ENCODE measurements at places on chromosomes 4 and X.

GRCh38 chr4:1775731-1776500 lies 17.2 kb upstream of the FGFR3 start:
- no peak for DNase-seq

DNA sequence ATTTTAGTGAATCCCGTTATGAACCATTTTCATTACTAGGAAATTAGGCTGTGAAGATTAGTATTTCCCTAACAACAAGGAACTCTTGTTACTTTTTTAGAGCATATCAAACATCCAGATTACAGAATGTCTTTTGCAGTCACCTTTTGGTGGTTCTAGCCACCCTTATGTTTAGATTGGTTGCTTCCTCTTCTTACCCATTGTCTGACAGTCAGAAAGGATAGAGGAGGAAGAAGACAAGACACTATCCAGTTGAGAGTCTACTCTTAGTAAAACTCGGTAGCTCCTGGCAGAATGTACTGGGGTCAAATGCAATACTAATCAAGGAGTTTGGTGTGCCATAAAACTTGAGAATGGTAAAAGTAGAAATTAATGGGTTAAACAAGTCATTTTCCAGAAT lies 1.6 kb upstream of the GUCY1A1 start:
- no peak for DNase-seq

DNA sequence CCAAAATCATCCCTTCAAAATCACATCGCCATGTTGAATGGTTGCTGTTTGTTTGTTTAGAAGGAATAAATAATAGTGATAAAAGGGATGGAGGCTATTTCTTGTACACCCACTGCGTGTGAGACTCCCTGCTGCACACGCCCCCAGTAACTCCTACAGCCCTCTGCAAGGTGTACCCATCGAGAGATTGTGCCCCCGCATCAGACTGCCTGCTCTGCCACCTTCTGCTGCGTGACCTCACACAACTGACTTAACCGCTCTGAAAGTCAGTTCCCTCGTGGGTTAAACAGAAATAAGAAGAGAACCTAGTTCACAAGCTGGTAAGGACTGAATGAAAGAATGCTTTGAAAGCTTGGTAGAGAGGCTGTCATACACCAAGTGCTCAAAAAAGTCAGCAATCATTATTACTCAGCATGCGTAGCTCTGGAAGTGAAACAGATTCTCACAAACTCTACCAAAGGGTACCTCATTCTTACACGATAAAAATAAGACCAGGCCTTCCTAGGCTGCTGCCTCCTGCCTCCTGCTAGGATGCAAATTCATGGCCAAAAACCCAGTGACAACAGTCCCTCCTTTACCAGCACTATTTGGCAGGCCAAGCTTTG lies 147.1 kb downstream of the CPEB2 start:
- no peak for DNase-seq

- DNase-seq: no peak
These were observed 419 bp upstream of the RPGR start for GRCh38 chrX:38327775-38328081.

GRCh38 chr4:87425711-87426110 lies 3.3 kb downstream of the NUDT9 start:
- peak; percentile 41 for DNase-seq

DNA sequence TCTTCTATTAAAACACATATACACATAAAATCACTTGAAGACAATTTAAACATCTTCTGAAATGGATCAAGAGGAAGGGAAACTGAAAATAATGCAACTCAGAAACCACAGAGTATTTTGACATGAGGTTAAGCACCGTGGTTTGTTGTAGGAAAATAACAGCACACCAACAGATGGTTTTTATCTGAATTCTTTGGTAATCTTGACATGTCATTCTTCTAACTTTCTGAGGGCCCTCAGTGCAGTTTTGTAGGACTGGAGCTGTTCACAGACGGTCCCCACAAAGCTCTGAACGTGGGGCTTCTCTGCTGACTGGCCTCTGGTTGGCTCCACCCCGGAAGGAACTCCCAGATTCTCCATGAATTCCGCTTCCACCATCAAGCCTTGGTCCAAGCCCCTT lies 16.0 kb upstream of the TLR8 start:
- DNase-seq: no peak

GRCh38 chr4:107801766-107802211 lies 22.9 kb upstream of the SGMS2 start:
- DNase-seq: no peak

- no peak for DNase-seq
These were observed 73.8 kb downstream of the TACR3 start for GRCh38 chr4:103645991-103646390.

GRCh38 chrX:67700602-67701001 lies 156.8 kb downstream of the AR start:
- peak; percentile 3 for DNase-seq

GRCh38 chr4:13940921-13941320 lies 313.4 kb upstream of the BOD1L1 start:
- DNase-seq: no peak

DNA sequence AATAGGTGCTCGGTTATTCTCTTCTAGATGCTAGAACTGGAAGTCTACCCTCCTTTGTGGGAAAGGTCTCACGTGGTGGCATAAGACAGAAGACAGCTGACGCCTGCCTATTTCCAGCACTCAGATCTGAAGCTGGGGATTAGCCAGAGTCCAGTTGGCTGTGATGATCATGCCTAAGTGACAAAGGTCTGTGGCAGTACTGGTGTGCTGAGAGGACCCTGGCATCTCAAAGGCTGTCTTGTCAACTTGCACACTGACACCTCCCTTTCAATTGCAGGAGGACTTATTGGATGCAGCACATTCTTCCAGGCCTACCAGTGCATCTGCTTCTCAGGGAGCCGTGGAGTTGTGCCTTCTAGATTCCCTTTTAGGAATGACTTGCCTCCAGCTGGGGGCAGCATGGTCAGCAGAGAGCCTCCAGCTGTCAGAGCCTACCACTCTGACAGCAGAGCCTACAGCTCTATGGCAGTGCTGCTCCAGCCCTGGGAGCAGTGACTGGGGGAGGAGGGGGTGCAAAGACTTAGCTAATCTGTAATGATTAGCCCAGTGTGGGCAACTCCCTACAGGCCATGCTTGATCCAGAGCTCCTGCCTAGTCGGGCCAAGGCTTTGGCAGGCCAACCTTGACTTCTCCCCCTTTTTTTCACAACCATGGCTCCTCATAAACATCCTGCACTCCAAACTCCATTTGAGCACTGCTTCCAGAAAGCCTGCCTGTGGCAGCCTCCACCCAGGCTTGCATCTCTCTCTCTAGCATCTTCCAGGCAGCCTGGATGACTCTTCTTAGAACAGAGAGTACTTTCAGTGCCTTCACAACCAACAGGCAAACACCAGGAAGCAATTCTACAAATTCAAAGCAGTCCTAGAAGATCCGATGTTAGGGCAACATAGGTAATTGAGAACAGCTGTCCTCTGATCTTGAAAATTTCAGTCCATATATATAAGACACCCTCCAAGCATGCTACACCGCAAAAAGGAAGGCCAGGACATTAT lies 13.8 kb upstream of the FGFBP2 start:
- DNase-seq: no peak

DNA sequence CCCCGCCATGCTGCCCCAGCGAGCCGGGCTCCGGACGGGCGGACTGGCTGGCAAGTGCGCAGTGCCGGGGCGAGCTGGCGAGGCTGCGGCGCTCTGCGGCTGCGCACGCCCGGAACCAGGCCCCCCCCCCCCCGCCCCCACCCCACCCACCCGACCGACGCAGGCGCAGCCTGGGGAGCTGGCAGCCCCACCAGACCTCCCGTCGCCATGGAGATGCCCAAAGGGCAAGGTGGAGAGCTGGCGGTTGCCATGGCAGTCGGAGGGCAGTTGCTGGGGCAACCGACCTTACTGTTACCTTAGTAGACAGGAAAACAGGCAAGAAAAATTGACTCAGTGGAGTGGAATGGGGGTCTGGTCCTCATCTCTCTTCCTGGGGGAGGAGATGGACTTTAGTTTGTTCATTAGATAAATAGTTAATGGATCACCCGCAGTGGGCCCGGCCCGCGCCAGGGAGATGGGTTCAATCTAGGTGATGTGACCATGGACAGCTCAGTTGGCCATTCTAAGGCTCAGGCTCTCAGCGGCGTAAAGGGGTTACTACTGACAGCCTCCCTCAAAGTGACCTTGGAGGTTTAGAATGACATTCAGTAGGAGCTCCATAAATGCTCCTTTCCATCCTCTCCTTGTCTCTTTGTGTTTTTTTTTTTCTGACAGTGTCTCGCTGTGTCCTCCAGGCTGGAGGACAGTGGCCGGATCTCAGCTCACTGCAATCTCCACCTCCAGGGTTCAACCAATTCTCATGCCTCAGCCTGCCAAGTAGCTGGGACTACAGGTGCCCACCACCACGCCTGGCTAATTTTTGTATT lies at the start of gene PCSK1N:
PCSK1N (minus strand) TSS at position 87 of the 806 bp plus-strand sequence; CDS start at position 9, 78 bp downstream.
- peak; percentile 38 for DNase-seq

DNA sequence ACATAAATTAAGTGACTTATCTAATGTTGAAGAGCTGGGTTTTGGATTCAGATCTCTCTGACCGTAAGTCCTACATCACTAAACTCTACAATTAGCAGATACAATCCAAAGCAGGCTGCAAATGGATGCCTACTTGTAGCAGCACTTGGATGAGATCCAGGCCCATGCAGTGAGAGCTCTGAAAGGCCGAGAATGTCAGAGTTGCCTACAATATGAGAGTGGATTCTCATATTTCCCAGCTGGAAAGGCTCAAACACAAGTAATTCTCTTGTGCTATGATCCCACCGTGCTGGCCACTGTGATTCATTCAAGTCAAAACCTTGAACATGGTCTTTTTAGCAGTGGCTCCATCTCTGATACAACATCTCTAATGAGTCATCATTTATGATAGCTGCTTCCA lies 125.4 kb upstream of the CHRDL1 start:
- no peak for DNase-seq

GRCh38 chrX:23844502-23845138 lies 61.6 kb downstream of the SAT1 start:
- DNase-seq: no peak

- DNase-seq: no peak
These were observed 13.3 kb downstream of the APLN start for GRCh38 chrX:129641469-129641868.

All from activated CD4-positive, alpha-beta T cell treated with anti-CD3 and anti-CD28 coated beads for 36 hours (primary cell).